AG09319 (cell line): ENCODE measurements at places on chromosomes 16 and 17.

GRCh38 chr17:50103252-50103651 lies 8.1 kb downstream of the PDK2 start:
- DNase-seq: no peak

DNA sequence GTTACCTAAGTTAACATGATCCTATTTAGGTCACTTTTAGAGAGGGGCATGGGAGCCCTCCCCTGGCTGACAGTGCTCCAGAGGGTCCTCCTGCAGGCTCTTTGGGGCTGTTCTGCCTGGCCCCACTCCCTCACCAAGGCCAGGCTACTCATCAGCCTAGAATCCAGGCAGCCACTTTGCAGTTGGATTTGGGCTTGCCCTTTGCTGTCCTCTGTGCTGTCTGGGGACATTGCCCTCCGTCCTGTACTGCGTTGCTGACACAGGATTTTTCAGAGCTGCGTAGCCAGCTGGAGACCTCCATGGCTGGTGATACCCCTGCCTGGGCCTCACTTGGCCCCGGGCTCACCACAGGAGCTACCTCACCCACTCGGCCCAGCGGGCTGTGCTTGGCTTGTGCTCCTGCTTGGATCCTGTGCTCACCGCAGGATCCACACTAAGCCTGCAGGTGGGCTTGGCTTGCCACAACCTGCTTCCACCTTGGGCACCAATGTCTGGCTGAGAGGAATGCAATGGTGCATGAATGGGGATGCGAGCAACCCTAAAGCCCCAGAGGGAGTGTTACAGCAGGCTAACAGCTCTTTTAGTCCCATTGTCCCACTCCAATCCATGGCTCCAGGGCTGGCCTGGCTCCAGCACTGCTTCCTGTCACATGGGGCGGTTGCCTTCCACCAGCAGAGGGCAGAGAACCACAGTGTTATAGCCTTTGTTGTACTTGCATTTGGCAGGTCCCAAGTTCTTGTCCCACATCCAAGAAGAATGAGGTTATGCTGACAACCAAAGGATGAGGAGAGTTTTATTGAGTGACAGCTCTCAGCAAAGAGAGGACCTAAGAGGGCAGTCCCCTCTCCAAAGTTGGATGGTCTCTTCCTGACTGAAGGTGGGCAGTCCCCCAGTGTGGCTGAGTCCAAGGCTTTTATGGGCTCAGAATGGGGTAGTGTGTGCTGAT lies 21.5 kb downstream of the CCL4 start:
- no peak for DNase-seq

DNA sequence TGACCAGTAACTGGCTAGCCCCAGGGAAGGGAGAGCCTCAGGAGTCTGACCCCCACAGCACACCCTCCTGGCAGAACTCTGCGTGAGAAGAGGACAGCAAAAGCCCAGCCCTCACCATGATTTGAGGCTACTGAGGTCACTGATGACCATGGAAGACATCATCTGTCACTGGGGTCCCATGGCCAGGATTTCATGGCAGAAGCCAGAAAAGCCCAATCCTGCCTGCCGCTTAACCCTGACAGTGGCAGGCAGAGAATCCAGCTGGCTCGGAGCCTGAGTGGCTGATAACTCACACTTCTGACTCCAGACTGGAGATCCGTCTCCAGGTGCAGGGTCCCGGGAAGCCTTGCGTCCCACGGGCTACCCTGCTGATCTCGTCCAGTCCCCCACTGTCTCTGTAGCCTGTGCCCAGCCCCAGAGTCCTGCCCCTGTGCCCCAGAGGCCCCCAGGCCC lies 17.5 kb downstream of the GRIN2C start:
- no peak for DNase-seq

DNA sequence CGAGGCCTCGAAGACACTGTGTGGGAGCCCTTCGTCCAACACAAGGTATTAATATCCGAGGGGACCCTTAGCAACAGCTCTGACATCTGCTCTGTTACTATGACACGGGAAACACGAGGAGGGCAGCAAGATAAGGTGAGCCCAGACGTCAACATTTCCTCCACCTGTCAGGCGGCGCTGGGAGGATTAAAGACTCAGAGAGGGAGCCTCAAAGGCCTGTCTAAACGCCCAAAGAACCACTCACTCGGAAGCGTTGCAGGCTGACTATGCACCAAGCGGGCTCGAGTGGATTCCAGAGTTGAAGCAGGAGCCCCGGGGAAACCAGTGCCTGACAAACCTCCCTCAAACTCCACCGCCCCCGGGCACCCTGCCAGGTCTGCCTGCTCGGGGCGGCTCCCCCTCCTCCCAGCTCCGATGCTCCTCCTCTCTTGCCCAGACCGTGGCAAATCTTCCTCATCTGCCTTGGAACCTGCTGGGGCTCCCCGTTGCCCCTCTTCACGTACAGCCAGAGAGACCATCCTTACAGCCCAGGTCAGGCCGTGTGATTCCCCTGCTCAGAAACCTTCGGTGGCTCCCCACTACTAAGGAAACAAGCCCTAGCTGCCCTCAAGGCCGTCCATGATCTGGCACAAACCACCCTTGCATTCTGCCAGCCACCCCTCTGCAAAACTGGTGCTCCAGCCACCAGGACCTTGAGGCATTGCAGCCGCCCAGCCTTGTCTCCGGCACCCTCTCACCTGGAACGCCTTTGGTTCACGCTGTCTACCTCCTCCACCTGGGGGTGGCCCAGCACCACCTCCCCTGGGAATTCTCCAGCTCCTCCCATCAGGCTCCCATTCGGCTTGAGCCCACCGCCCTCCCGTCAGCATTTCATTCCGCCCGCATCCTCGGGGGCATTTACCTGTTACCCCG lies 16.2 kb downstream of the RPH3AL start:
- DNase-seq: no peak

DNA sequence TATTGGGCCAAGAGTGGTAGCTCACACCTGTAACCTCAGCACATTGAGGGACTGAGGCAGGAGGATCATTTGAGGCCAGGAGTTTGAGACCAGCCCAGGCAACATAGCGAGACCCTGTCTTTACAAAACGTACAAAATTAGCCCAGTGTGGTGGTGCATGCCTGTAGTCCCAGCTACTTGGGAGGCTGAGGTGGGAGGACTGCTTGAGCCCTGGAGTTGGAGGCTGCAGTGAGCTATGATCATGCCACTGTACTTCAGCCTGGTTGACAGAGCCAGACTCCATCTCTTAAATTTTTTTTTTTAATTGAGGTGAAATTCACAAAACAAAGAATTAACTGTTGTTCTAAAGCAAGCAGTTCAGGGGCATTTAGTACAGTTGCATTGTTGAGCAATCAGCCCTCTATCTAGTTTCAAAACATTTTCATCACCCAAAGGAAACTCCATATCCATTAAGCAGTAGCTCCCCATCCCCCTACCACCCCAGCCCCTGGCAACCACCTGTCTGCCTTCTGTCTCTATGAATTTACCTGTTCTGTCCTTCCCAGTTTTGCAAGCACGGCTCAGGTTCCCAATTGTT lies 15.6 kb downstream of the SNX29 start:
- DNase-seq: no peak

DNA sequence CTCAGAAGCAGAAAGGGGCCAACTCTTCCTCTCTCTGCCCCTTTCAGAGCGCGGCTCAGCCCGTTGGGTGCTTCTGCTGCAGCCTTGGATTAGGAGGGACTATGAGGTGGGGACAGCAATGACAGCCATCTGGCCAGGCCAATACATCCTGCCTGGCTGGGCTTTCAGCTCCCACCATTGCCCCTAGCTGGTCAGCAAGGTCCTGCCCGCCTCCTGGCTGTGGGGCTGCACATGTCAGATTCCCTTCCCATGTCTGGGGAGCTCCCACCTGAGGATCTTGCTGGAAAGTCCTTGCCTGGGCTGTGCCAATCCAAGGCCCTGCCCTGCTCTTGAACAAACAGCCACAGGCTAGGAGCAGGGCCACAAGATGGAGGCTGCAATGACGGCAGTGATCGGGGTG lies 8.3 kb downstream of the TRIM65 start:
- DNase-seq: no peak

- DNase-seq: no peak
Observed at GRCh38 chr17:63960006-63960405, 12.7 kb downstream of the SCN4A start.

- no peak for DNase-seq
Observed at GRCh38 chr16:12193692-12194091, 217.2 kb downstream of the SNX29 start.

GRCh38 chr16:51773071-51773890 lies 622.2 kb upstream of the SALL1 start:
- no peak for DNase-seq

DNA sequence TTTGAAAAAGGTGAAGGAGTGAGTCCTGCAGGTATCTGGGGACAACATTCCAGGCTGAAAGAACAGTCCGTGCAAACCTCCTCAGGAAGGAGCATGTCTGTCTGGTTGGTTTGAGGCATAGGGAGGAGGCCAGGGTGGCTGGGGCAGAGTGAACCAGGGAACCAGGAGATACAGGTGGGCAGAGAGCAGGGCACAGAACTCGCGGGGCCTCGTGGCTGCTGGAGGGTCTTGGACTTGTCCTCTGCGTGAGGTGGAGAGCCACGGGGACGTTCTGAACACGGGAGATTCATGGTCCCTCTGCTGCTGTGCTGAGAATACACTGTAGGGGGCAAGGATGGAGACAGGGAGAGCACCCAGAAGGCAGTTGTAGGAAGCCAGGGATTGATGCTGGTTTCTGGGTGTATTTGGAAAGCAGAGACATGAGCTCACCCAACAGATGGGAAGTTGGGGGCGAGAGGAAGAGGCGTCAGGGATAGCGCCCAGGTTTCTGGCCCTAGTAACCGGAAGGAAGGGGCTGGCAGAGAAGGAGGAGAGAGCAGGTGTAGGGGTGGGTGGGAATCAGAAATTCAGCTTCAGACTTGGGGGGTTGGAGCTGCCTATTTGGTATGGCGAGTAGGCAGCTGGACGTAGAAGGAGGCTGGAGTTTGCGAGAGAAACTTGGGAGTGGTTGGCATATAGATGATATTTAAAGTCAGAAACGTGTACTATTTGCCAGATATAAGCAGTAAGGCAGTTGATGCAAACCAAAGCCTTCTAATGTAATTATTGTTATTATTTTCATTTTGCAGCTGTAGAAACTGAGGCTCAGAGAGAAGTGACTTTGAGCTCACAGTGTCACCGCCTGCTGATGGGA lies at the start of gene CCL17:
CCL17 (plus strand) TSS at position 803 of the 853 bp plus-strand sequence. CDS start 9,166 bp downstream, outside the sequence.
- DNase-seq: no peak

DNA sequence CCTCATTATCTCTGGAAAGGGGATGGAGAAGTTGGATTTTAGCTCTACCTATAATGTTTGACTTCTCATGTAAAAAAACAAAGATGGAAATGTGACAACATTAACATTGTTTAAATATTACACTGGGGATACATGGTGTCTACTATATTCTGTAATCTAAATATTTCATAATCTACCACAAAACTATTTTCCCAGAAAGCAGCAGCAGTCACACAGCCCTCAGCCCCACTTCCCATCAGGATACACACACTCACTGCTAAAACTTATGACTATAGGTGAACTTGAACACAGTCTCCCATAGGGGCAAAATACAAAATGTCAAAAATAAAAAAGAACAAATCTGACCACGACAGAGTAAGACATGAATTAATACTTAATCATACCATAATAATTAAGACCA lies 95.7 kb downstream of the KANSL1 start:
- no peak for DNase-seq

- no peak for DNase-seq
Observed at GRCh38 chr17:80006811-80007752, 28.6 kb downstream of the TBC1D16 start.

GRCh38 chr17:74704544-74704943 lies 8.2 kb downstream of the CD300LF start:
- no peak for DNase-seq

GRCh38 chr16:7765079-7765550 lies 432.5 kb downstream of the RBFOX1 start:
- no peak for DNase-seq

DNA sequence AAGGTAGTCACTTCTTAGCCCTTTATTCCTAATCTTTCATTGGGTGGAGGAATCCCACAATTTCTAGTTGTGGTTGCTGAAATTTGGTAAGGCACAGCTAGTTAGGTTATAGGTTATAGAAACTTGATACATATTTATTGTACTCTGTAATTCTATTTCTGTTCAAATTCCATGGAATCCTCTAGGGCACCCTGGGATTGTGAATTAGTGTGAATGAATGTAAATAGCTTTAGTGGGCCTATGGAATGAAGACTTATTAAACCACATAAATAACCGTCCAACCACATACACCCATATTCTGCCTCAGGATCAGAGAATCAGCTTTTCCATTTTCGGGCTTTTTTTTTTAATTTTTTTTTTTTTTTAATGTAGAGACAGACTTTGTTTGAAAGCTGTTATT lies 9.2 kb downstream of the TANC2 start:
- DNase-seq: no peak

GRCh38 chr16:83807327-83807709 lies 460 bp upstream of the HSBP1 start:
- no peak for DNase-seq

DNA sequence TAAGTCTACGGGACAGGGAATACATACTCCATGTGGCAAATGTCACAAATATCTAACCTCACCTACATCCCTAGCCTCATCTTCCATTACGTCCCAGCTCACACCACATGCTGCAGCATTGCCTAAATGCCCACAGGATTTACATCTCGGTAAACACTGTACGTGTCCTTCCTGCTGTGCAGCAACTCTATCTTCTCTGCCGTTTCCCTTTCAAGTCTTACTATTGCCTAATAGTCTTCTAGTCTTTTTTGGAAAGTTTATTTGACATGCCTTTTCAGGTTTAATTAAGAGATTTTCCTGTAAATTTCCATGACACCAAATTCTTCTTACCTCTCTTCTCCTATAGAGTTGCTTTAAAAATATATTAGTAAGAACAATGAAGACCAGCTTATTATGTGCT lies 120.5 kb downstream of the HS3ST4 start:
- DNase-seq: no peak

GRCh38 chr17:16378636-16379282 lies 2.1 kb upstream of the UBB start:
- DNase-seq: no peak

DNA sequence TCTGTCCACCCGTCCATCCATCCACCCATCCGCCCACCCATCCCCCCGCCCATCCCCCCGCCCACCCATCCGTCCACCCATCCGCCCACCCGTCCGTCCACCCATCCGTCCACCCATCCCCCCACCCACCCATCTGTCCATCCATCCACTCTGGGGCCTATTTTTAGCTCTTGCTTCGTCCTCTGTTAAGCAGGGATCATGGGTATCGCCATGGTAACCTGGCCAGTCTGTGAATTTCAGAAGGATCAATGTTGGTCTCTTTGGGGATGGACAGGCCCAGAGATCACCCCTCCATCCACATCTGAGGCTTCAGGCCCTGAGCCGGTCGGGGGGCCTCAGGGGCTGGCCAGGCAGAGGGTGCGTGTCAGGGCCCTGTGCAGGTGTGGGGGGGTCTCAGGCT lies 15.2 kb upstream of the DPEP1 start:
- no peak for DNase-seq

GRCh38 chr16:46918905-46919792 lies 35.0 kb downstream of the GPT2 start:
- no peak for DNase-seq

- no peak for DNase-seq
Observed at GRCh38 chr16:80347900-80348299, 192.9 kb upstream of the DYNLRB2 start.

- no peak for DNase-seq
Observed at GRCh38 chr17:60065136-60065535, 13.6 kb downstream of the HEATR6 start.
